Femur (tissue), 1 donor: ENCODE measurements at places on chromosomes 5 and 9.
A peak's percentile ranks its signal among the peaks of the same experiment; 100 is the strongest.

DNA sequence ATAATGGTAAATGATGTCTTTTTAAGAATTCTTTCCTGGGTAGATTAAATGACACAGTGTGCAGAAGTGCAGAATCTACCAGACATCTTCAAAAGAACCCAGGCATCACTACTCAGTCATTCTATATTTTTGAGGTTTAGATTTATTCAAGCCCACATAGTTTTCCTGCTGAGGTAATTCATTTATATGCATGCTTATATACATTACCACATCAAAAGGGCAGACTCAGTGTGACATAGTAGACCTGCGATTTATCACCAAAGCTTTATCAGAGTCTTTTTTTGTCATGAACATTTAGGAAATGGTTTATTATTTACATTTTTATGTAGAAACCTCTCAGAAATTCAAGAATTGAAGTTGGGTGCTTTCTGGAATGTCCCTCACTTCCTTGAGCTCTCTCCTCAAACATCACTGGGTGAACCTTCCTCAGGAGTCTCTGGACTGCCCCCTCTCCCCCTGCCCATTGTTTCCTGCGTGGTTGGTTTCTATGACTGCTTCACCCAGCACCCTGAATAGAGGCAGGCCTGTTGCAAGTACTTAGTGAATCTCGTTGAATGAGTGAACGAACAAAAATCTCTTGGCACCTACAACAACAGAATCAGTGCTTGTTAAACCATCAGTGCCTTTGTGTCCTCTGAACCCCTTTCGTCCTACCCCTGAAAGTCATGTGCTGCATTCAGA lies 42.5 kb downstream of the ADAMTS16 start:
- no peak for DNase-seq

- DNase-seq: peak; percentile 90
Measured at GRCh38 chr9:121566481-121567465, 67.1 kb upstream of the GGTA1 start.

DNA sequence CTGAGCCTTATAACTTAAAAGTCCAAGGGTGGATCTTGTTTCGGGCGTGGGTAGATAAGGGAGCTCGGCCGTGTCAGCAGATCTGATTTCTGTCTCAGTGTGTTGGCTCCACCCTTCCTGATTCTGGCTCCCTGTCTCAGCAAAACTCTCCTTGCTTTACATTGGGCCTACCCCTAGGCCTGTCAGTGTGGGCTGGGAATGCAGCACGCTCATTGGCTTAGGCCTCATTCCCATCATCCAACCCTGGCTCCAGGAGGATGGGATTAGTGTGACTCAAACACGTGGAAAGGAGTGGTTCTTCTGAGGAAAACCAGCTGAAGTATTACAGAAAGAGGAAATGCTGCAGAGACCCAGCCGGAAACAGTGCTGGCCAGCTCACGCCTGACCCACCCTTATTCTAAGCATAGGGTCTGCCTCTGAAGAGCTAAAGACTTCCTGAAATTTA lies 59.9 kb downstream of the ZFAND5 start:
- peak; percentile 83 for DNase-seq

DNA sequence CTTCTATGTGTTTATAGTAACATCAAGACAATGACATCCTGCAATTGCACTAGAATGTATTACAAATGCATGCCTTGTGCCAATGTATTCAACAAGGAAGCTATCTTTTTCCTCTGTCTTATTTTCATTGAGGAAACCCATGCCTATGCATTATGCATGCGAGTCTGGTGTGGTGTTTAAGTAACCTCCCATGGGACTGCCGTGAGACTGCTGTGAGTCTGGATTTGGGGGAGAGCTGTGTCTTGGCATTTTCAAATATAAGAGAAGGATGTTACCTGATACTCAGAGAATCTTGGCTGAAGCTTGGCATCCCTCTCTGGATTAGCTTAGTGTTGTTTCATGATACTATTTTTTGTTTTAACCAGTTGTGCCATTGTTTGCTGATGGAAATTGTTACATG lies 98.3 kb downstream of the F2RL2 start:
- no peak for DNase-seq

GRCh38 chr9:12503606-12504122 lies 189.5 kb upstream of the TYRP1 start:
- no peak for DNase-seq

DNA sequence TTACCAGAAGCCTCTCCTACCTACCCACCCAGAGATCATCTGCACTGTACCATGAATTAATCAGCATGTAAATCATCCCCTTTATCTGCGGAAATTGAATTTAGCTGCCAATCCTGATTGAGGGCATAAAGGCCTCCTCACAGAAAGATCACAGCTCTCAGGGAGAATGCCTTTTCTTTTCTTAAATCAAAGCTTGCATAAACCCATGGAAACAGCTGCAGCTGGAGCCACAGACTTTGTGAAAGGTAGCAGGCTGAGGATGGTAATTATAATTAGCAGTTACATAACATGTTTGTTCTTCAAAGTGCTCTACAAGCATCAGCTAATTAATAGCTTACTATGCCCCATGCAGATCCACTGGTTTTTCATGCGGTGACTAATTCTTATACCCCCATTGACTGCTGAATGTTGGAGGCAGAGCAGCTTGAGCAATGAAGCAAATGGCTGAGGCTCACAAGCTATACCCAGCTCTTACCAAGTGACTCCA lies 54.6 kb downstream of the SUSD1 start:
- DNase-seq: no peak

DNA sequence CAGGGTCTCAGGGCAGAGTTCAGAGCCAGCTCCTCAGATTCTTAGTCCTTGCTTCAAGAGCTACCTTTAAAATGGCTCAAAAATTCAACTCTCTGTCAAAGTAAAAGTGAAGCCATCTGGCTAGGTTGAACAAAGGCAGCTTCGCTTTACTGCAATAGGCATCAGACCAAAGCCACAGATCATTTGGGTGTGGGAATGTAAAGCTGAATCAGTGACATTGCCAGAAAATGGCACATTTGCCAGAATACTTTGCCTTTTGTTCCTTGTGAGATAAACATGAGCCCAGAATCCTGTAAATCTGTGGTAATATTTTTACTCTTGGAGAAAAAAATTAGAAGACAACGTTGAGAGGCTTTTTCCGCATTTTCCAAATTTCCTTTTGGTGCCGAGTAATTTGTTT lies 210.5 kb downstream of the PALM2AKAP2 start:
- no peak for DNase-seq
